ENCODE measurements at places on chromosomes 6 and 20. TPM values are rescaled to one million over a fixed set of nuclear protein-coding genes. Genes with fewer than 3 reads are reported as not detected.

The DYNLRB1 gene
- 146 TPM for total RNA-seq

The GPR31 gene
- not detected for total RNA-seq

The GRM1 gene
- total RNA-seq = 0.09 TPM

The MAD2L1BP gene
- total RNA-seq = 18.5 TPM

The RAD21L1 gene
- not detected for total RNA-seq

The ABT1 gene
- total RNA-seq = 14.4 TPM

The CDK19 gene
- 26.6 TPM for total RNA-seq

The USP49 gene
- 2.7 TPM for total RNA-seq

The CD93 gene
- 160 TPM for total RNA-seq

The PCSK2 gene
- 17.7 TPM for total RNA-seq

The MATN4 gene
- total RNA-seq = 0.29 TPM

The MOG gene
- not detected for total RNA-seq

The ZNFX1 gene
- 54.4 TPM for total RNA-seq
